ENCODE measurements at places on chromosomes 16 and 17.

GRCh38 chr16:1341495-1342420 is 8.3 kb downstream of the BAIAP3 start:
- no peak for DNase-seq

DNA sequence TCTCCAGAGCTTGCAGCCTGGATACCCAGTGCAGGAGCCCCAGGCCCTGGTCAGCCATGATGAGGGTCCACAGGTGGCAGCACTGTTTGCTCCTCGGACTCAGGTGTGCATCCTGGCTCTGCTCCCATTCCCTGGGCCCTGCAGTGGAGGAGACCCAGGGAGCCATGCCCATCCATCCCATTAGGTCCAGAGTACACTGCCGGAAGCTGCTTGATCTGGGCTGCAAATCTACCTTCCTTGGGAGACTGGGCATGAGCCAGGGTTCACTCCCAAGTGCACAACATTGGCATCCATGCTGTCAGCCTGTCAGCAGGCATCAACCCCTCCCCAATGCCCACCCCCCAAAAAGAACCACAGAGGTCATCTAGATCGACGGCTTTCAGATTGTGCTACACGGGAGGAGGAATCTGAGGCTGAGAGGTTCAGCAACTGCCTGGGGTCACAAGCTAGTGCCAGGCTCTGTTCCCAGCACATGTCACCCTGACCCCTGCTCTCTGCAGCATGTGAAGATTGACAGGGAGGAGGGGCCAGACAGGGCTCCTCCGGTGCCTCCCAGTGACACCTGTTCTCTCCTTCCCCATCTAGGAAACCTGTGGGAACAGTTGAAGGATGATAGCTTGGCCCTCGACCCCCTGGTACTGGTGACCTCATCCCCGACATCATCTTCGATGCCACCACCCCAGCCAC is 15.7 kb downstream of the UNC119 start:
- no peak for DNase-seq

DNA sequence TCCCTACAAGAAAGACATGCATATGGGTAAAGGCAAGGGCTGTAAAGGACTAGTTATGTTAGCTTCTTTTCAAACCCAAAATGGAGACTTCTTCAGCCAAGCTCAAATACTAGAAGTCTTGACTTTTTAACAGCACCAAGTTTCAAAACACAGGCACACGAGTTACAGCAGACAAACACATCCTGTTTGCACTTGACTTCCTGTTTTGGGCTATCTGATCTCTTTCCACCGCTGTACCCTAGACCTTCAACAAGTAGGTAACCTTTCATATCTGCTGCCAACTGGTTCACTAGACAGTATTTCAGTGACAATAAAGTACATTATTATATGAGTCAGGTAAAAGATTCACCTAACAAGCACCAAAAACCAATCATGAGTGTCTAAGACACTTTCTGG is 12.3 kb downstream of the RFFL start:
- no peak for DNase-seq

DNA sequence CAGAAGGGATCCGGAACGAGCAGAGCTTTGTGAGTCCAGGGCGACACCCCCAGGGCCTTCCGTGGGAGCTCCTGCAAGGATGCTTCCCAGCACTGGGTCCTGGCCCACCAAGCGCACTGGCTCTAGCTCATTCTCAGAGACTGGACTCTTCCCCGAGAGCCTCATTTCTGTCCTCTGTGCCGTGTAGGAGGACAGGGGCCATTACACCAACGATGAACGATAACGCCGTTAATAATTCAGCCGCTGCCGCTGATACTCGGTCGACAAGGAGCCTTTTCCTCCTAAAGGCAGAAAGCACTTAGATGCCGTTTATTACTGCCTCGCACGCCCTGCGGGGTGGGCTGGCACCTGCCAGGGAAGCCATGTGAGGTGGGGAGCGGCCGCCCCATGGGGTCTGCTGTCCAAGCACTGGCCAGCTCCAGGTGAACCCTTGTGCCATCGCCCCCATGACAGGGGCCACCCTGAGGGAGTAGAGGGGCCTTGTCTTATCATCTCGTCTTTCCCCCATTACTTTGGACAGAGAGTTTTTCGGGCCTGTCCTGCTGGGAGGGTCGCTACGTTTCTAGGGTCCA is 33.5 kb downstream of the TBC1D16 start:
- no peak for DNase-seq

GRCh38 chr16:23969468-23970297 is 133.9 kb downstream of the PRKCB start:
- no peak for DNase-seq

GRCh38 chr17:33218698-33219601 is 74.1 kb downstream of the ASIC2 start:
- no peak for DNase-seq

GRCh38 chr17:73027130-73027741 is 65.3 kb downstream of the SLC39A11 start:
- peak; percentile 74 for DNase-seq

DNA sequence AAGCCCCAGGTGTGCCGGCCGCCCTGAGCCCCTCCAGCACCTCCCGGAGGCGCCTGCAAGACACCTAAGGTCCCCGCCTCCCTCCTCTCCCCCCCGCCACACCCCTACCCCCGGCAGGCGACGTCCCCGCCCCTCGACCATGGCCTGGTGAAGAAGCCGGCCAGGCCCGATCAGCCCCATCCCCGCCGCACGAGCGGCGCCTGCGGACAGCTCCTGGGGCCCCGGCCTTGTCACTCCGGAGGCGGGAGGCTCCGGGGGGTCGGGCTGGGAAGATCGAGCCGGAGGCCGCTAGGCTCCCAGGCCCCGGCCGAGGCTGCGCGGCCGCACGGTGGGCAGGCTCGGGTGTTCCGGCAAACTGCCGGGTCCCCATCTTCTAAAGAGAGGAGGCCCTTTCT is 405 bp upstream of the ACE start:
- peak; percentile 61 for DNase-seq

GRCh38 chr17:1957037-1957436 is 68.1 kb downstream of the RTN4RL1 start:
- DNase-seq, result no peak

GRCh38 chr16:19598805-19599510 is 43.5 kb downstream of the VPS35L start:
- no peak for DNase-seq

GRCh38 chr17:14781123-14781522 is 480.2 kb downstream of the HS3ST3B1 start:
- DNase-seq, result no peak

- no peak for DNase-seq
Observed at GRCh38 chr16:729768-730665, 3.1 kb downstream of the HAGHL start.

DNA sequence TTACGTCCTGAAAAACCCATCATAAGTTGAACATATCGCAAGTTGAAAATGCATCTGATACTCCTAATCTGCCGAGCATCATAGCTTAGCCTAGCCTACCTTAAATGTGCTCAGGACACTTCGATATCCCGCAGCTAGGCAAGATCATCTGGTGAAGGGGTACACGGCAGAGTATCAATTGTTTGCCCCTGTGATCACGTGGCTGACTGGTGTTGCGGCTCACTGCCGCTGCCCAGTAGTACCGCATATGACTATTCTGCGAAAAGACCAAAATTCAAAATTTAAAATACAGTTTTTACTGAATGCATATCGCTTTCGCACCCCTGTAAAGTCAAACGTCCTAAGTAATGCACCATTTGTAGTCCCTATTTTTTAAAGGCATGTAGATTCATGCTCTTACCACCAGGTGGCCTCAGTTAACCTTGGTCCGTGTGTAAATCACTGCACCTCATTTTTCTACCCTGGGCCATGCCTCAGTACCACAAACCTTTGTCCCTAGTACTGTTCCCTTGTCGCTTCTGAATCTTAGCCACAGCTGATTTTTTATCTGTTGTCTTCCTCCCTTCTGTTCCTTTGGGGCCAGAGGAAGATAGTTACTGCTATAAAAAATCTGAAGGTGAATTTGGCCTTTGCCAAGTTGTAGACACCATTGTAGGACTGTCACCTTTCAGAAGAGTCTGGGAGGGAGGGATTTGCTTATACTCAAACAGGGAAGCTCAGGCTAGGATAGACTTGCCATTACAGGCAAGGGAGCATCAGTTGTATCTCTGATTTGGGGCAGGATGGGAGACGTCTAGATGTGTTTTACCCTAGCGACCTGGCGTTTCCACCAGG is 34.4 kb downstream of the WWP2 start:
- DNase-seq, result peak; percentile 80

GRCh38 chr17:50472286-50472685 is 3.6 kb upstream of the CHAD start:
- no peak for DNase-seq

DNA sequence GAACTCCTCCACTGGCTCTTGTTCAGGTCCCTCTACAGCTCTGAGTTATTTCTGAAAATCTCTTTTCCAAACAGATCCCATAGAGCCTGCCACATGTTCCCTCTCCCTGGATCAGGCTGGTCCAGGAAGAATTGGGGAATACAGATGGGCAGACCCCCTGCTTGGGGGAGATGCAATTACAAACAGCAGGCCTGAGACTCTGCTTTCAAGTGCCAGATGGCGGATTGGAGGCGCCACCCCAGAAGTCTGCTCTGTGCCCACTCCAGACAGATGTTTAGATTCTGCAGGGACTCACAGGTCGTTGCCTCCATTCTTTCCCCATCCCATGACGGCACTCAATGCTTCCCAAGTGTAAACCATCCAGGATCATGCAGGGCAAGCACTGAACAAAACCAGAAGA is 316.6 kb downstream of the SLC39A11 start:
- no peak for DNase-seq

DNA sequence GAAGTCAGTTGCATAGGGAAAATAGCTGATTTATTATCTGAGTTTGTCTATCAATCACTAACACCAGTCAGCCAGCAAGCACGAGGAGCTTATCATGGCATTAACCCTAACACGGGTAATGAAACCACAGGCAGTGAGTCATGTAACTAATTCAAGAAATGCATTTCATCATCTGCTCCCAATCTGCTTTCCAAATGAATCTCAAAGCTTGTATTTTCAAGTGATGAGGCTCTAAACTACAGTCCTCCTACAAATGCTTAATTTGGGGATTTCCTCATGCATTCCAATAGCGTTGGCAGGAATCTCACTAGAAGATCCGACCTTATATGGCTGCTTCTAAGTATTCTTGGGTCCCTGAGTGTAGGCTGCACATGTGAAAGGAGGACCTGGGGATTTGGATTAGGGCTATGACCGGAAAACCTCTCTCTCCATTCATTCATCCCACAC is 118.4 kb upstream of the HSBP1 start:
- DNase-seq, result peak; percentile 90

DNA sequence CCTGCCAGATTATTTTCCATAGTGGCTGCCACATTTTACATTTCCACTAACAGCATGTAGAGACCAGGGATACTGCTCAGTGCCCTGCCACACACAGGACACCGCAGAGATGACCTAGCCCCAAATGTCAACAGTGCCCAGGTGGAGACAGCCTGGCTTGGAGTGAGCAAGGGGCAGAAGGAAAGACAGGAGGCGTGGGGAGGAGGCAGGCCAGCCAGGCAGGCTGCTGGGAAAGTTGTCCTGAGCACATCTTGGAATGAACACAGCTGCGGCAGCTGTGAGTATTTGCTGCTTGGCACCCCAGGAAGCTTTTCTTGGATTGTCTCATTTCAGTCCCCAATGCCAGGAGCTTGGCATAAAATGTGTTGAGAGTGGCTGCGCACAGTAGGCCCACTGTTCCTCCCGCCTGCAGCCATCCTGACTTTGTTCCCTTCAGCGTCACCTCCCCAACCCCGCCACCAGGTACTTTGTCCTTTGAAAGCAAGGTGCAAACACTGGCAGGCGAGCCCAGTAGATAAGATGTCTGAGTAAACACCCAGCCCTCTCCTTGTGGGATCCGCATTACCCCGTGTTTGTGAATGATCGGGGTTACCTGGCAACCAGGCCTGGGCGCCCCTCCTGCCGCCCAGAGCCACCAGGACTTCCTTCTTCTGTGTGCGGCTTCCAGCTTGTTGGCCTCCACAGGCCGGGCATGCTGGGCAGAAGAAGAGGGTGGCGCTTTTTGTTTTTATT is 114.0 kb downstream of the CMIP start:
- no peak for DNase-seq

DNA sequence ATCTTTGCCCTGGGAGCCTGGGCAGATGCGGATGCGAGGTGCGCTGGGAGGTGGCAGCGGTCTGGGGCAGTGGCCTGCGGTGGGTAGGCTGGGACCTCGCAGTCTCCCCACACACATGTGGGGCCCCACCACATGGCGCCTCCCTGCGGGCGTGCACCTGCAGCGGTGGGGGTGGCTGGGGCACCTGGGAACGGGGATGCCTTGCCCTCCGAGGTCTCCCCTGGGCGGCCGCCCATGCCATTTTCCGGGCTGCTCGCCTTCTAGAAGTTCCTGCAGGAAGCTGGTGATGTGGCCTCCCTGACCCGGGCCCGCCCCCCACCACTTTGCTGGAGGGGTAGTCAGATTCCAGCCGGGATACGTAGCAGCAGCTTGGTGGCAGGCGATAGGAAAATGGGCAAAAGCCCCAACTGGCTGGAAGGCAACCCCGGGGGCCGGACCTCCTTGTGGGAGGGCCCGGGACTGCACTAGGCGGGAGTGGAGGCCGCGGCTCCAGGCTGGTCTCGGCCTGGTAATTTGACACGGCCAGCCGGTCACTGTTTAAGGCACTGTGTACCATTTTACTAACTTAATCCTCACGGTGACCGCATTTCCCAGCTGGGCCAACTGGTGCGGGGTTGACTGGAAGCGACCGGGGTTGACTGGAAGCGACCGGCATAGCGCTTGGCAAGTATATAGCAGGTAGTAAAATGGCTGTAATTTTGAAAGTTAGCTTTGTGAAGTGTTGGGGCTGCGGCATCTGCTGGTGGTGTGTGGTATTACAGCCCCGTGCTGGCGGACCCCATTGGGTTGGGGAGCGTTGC is 38.5 kb downstream of the IGF2BP1 start:
- peak; percentile 68 for DNase-seq

- no peak for DNase-seq
Observed at GRCh38 chr16:1168837-1169236, 15.9 kb downstream of the CACNA1H start.

GRCh38 chr17:48645639-48646182 is 19.6 kb upstream of the HOXB9 start:
- no peak for DNase-seq

GRCh38 chr17:46868689-46869187 is 17.4 kb downstream of the WNT9B start:
- no peak for DNase-seq

GRCh38 chr17:82287868-82288801 is 14.6 kb upstream of the CSNK1D start:
- DNase-seq, result no peak

GRCh38 chr17:78089576-78090281 is 38.8 kb downstream of the TMC6 start:
- DNase-seq, result no peak

- DNase-seq, result peak; percentile 36
Observed at GRCh38 chr16:58459344-58460218, 40.4 kb upstream of the NDRG4 start.

DNA sequence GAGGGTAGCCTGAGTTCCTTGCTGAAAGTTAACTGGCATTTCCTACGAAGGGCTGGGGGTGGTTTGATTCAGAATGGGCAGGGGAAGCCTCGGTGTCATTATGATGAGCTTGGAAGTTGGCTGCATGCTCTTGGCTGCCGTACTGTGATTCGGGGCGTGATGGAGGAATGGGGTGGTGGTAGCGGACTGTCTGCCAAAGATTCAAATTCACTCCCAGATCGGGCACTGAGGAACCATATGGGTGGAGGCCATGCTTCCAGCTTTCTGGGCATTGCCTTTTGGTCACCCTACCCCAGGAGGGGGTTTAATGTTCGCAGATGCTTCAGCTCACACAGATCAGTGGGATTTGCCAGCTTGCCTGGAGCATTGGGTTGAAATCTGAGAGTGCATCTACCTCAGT is 492.8 kb upstream of the EEF2KMT start:
- no peak for DNase-seq

GRCh38 chr16:56288019-56288418 is 96.7 kb downstream of the GNAO1 start:
- no peak for DNase-seq

GRCh38 chr17:29162082-29162908 is 17.9 kb downstream of the MYO18A start:
- DNase-seq, result no peak
